ENCODE measurements at places on chromosomes 16 and 17. TPM values are rescaled to one million over a fixed set of nuclear protein-coding genes. Genes with fewer than 3 reads are reported as not detected.

- no peak for DNase-seq
These were observed 12.4 kb downstream of the STX1B start for GRCh38 chr16:30997725-30998711.

DNA sequence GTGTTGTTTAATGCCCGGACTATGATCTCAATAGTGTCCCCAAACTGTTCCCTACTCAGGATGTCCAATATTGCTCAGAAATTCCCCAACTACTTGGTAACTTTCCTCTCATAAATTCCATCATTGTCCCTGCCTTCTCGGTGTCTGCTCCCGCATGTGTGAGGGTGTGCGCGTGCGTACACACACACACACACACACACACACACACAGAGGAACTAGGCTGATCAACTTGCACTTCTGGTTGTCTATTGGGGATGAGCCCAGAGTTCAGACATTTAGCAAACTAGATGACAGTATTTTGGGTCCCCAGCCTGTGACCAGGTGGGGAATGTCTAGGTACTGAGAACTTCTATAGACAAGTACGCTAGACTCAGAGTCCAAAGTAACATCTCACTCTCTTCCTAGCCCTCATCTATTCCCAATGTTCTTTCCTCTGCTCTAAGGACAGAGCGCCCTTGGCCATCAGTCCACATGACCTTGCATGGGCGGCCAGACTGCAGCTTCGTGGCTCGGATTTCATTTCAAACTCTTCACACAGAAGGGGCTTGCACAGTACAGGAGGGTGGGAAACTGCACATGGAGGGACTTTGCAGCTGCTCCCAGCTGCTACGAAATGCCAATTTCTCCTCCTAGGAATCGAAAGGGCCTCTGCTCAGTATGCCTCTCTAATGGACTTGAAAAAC is 5.3 kb downstream of the HS3ST3A1 start:
- no peak for DNase-seq

- no peak for DNase-seq
These were observed 2.2 kb upstream of the LIMD2 start for GRCh38 chr17:63701868-63702720.

DNA sequence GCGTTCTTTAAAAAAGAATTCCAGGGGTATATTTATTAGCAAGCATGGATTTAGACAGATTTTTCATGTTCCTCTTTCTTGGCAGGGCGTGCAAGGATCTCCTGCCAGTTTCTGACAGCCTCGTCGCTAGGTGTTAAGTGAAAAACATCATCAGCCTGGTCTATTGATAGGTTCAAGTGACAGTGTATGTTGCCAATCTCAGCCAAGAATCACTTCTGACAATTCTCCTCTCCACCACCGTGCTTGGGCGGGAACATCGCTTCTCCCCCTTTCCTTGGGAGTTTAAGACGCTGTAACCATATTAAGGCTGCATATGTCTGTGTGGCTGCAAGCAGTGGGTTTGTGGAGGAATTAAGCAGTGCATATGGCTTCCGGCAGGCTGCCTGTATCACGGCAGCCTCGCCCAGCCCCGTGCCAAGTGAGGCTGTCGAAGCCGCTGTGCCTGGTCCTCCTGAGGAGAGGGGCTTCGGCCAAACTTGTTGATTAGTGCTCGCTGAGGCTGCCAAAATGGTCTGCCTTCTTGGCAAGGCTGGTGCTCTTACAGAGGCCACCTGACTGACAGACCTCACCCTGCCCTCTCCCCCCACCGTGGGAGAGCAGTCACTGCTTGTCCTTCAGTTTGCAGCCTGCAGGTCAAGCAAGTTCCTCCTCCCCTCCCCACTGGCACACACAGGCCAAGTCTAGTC is 132.2 kb upstream of the MPHOSPH6 start:
- no peak for DNase-seq

GRCh38 chr17:63434951-63435571 is 11.0 kb downstream of the CYB561 start:
- DNase-seq, result no peak

DNA sequence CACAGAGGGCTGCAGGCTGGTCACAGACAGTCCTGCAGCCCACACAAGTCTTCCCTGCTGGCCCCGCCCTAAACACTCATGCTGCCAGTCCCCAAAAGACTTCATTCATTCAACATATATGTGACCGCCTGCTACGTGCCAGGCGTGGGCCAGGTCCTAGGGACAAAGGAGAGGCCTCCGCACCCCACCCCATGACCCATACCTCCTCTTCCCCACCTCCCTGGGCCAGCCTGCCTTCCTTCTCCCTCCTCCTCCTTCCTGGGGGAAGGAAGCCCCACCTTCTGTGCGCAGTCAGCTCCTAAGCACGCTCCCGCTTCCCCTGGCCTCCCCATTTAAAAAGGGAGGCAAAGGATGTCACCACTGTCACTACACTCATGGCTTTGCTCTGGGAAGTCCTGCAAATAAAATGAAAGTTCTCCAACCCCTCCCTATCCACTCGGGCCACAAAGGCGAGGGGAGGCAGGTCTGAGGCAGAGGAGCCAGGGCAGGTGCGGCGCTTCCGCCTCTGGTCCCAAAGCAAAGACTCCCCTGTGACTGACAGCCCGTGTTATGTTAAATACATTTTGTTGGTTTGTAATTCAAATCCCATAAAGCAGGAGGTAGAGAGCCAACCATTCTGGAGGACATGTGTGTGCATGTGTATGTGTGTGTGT is 9.0 kb downstream of the DNAAF8 start:
- no peak for DNase-seq

- DNase-seq, result peak; percentile 57
These were observed 53.5 kb downstream of the STX8 start for GRCh38 chr17:9522074-9522473.

GRCh38 chr17:32283745-32284201 is 18.1 kb downstream of the RHBDL3 start:
- no peak for DNase-seq

DNA sequence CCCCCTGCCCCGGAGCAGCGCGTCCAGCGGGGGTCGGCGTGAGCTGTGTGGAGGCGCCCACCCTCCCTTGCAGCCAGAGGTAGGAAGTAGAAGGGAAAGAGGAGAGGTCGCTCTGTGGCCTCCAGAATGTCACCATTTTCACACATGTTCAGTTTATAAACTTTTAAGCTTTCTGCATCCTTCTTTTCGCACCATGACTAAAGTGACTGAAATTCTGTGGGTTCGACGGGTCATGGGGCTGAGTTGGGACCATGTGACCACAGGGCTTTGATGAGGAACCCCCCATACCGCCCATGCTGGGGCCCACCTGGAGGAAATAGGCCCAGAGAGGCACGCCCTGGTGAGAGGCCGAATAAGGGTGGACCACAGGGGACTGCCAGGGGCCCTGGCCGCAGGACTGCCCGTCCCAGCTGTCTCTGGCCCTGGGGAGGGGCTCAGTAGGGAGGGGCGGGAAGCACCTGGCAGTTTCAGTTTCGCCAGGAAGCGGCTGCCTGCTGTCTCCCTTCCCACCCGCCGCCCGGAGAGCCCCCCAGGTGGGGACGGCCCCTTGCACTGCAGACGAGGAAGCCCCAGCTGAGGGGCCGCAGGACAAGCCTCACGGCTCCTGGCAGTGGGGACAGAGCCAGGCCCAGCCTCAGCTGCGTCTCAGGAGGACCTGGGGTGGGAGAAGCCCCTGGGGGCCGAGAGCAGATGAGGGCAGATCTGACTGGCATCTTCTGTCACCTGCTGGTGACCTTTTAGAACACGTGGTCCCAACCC is 9.0 kb downstream of the CBFA2T3 start:
- DNase-seq, result no peak

DNA sequence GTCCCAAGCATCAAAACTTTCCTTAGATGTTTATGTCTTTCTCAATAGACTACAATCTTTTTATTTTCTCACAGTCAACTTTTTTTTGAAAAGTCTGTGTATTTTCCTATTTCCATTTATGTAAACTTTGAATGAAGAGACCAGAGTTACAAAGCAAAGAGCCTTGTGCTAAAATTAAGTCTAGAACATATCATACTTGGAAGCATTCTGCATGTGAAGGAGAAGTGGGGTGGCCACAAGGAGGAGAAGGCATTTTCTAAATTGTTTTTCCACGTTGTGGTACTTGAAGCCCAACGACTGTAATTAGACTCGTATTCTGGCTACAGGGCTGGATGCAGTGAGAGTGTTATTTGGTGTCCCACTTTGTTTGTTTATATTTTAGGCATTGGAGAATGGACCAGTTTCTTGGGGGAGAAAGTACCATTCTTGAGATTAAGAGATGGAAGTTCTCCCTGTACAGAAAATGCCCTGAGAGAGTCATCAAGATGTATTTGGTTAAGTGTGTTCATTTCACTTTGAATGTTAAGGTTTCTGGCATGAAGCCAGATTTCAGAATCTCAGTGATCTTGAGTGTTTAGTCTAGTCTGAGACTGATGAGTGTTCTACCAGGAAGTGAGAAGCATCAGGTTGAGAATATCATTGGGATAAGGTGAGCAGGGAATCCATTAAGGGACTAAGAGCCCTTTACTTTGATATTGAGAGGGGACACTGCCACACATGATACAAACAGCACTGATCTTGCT is 71.6 kb downstream of the MAP2K6 start:
- DNase-seq, result no peak

Gene EFCAB13
- 14.1 TPM for polyA plus RNA-seq

Gene RNF43
- polyA plus RNA-seq, result 12.9 TPM

Gene KIF2B
- not detected for polyA plus RNA-seq

Gene HSPB9
- polyA plus RNA-seq, result 0.17 TPM
